ENCODE measurements at places on chromosomes 13 and 19.

DNA sequence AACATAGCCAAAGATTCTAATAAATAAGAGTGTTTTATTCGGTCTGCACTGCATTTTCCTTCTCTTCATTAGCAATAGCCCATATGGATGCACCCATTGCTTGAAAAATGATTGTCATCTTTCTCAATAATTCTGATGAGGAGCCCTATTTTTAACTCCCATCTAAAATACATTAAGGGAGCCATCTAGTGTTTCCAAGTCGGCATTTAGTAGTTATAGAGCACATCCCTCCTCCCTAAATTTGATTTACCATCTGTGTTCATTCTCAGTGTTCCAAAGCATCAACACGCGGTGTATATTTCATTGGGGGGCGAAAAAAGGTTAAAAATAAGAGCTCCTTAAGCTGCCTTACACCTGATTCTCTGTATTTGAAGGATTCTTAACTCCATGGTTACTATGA is 119.2 kb upstream of the IPO5 start:
- no peak for DNase-seq

DNA sequence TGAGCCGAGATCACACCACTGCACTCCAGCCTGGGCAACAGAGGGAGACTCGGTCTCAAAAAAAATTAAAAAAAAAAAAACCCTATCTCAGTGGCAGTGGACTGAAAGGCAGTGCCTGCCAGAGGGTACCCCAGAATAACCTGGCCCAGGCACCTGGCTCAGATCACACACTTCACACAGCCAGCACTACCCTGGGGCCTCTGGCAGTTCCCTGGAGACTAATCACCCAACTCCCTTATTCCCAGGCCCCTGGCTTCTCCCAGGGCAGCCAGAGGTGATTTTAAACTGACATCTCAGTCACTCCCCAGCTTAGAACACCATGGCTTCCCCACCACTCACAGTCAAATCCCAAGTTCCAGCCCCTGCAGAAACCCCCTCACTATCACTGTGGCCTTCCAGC is 3.5 kb upstream of the SLC27A5 start:
- DNase-seq: no peak

- no peak for DNase-seq
These were observed 612.0 kb downstream of the DCT start for GRCh38 chr13:93867481-93867880.

- DNase-seq: peak; percentile 39
These were observed 3.0 kb downstream of the IRF2BP1 start for GRCh38 chr19:45882652-45883585.

GRCh38 chr19:47582320-47582909 is 9.5 kb upstream of the ZNF541 start:
- DNase-seq: no peak

DNA sequence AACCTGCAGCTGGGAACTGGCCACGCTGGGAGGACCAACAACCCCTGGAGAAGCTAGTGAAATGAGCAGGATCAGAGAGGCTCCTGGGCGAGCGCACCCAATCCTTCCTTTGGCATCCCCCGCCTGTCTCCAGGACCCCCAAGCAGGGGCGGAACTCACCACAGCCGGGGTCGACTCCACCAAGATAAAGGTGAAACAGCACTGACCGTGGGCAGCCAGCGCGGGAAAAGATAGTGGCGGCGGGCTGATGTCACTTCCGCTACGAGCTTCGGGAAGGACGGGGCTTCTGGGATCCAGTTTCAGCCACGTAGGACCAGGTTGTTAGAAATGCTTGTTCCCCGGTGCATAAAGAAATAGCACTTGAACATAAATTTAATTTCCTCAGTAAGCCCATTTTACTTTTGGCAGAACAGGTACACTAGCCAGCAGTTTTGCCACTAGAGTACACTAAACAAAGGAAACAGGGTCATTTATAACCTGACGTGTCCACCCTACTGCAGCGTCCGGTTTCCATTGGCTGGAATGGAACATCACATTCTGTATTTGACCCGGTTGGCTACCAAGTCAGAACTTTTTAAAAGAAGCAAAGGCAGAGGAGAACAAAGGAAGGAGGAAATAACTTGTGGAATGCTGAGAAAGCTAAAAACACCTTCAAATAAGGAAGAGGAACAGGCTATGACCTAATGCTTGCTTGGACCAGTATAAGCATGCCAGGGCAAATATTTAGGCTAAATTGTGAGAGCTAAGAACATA is 25.5 kb upstream of the ZNF562 start:
- DNase-seq: no peak

- no peak for DNase-seq
These were observed 196.8 kb downstream of the PDS5B start for GRCh38 chr13:32783067-32783466.
